ENCODE measurements at places on chromosomes 4 and X. TPM values are rescaled to one million over a fixed set of nuclear protein-coding genes. Genes with fewer than 3 reads are reported as not detected.

FAM236D gene
- polyA plus RNA-seq, result not detected

MAGIX gene
- 4.3 TPM for polyA plus RNA-seq

DNA sequence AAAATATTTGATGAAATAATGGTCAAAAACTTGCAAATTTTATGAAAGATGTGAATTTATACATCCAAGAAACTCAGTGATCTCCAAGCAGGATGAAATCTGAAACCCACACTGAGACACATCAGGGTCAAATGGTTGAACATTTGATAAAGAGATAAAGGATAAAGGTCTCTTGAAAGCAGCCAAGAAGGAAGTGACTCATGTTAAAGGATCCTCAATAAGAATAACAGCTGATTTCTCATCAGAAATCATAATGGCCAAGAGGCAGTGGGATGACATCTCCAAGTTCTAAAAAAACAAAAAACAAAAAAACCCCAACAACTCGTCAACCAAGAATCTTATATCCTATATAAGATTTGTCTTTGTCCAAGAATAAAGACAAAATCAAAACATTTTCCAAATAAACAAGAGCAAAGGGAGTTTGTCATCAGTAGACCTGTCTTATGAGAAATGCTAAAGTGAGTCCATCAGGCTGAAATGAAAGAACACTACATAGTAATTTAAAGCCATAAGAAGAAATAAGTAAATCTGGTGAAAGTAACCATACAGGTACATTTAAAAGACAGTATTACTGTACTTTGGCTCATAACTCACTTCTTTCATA is 121.7 kb downstream of the PDS5A start:
- no peak for DNase-seq

SSX1 gene
- not detected for polyA plus RNA-seq

- no peak for DNase-seq
Observed at GRCh38 chr4:138494116-138494515, 252.0 kb upstream of the SLC7A11 start.

DNA sequence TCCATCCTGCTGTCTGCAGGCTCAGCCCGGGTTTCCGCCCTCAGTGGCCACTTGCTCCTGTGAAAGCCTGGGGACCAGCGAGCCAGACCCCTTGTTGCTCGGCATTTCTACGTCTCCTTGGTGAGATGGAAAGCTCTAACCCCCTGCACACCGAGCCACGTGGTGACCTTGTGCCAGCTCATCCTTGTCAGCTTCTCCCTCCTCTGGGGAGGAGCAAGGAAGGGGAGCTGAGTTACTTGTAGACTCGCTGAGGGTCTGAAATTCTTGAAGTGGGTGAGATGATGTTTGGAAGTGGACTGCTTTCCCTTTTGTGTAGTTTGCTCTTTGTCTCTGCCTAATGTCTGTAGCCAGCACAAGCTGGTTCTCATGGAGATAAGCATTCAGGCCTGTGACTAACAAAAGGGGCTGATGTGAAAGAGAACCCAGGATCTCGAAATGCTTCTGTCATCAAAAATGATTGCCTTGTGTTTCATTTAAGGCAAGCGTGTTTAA is 29.3 kb downstream of the RGS12 start:
- no peak for DNase-seq

DNA sequence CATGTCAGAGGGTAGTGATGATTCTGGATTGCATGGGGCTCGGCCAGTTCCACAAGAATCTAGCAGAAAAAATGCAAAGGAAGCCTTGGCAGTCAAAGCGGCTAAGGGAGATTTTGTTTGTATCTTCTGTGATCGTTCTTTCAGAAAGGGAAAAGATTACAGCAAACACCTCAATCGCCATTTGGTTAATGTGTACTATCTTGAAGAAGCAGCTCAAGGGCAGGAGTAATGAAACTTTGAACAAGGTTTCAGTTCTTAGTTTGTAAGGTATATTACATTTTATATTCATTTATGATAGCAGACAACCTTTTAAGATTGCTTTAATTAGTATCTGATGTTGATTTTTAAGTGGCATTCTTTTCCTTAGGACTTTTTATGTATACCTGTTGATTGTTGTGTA is 24.2 kb downstream of the REST start:
- DNase-seq, result no peak

PPP1R3F gene
- polyA plus RNA-seq, result 8.1 TPM

DNA sequence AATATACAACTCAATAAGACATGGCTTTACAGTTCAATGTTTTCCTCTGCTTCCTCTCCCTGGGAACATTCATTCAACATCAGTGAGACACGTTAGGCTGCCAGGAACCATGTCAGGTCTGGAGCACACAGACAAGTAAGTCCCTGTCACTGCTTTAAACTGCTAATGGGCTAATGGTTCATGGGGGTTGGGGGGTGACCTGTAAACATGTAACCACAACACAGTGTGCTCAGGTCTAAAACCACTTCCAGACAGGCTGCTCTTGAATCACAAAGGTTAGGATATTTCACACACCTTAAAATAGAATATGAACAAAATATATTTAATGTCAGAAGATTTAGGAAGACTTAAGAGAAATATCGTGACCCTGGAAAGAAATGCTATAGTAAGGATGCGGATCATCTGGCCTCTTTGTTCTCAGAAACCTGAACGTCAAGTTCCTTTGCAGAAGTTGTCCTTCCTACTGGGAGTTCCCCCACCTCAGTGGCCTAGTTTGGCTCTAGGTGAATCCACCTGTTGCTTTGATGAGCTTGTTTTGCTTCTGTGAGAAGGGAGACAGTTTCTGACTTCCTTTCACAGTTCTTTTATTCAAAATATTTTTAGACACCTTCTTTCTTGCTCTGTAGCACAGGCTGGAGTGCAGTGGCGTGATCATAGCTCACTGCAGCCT is 359.9 kb downstream of the UNC5C start:
- no peak for DNase-seq

GRCh38 chr4:158809611-158810486 is 41.0 kb downstream of the FNIP2 start:
- no peak for DNase-seq

ADH1C gene
- polyA plus RNA-seq, result 77.4 TPM

- no peak for DNase-seq
Observed at GRCh38 chrX:39953879-39954278, 143.9 kb downstream of the BCOR start.

- no peak for DNase-seq
Observed at GRCh38 chr4:146545102-146545501, 23.4 kb upstream of the SLC10A7 start.

- DNase-seq, result no peak
Observed at GRCh38 chrX:9196961-9197640, 163.2 kb upstream of the FAM9B start.

- DNase-seq, result no peak
Observed at GRCh38 chr4:84837751-84838150, 128.7 kb downstream of the WDFY3 start.

DNA sequence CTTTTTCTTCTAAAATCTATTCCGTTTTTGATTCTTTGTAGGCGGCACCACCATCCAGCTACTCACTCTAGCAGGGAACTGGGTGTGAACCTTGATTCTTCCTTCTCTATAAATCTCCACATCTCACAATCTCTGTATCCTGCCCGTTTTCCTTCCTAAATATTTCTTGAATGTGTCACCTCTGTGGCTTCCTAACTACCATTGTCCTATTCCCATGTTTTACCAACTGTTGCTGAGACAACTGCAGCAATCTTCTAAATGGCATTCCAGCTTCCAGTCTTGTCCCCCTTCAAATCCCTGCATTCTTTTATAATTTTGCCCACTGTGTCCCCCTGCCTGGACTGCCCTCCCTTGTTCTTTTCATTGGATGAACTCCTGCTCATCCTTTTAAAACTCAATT is 641.3 kb downstream of the RPA4 start:
- DNase-seq, result no peak

DNA sequence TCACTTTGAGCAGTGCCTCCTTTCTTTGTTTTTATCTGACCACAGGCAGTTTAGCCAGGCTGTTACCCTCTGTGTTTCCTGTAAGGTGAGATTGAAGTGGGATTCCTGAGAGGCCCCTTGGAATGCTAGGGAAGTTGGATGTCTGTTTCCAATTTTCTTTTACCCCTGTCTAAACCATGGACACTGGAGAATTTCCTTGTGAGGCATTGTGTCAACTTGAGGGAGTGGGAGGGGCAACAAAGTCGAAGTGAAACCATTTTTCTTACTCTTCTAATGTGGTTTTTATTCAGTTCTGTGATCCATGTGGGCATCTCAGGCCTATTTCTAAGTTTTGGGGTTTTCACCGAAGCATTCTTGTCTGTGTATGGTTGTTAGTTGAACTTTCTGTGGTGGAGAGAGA is 296.1 kb upstream of the UGT8 start:
- no peak for DNase-seq

MAPK10 gene
- 89.8 TPM for polyA plus RNA-seq

- DNase-seq, result no peak
Observed at GRCh38 chrX:48789366-48790220, 3.2 kb downstream of the GATA1 start.

GRCh38 chr4:181938631-181939030 is 304.6 kb upstream of the TENM3 start:
- DNase-seq, result no peak

Measured in left kidney (tissue), 8 donors.